ENCODE measurements at places on chromosomes 11 and 22.

DNA sequence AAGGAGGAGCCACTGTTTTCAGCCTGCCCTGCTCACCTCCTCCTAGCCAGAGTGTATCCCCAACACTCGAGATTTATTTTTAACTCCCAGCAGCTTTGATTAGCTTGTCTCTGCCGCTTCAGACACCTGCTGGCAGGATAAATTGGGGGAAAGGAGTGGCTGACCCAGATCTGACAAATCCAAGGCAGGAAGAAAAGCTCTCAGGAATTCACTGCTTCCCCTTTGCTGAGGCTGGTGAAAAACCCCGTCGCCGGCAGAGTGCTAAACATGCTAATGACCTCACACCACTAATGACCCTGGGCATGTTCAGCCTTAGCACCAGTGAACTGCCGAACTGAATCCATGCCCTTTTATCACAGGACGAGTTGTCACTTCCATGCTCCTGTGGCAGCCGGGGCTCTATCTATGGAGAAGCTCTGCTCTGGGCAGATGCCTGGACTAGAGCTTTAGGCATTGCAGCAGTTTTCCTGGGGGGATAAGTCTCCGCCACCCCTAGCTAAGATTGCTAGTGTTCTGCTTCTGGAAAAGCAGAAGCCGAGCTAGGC, 52.2 kb downstream of the FEZ1 start:
- H3K4me1 ChIP-seq, result no peaks in the 10 kb centered on the region
- DNase-seq, result no peak
- H3K27me3 ChIP-seq, result no peaks in the 10 kb centered on the region
- H3K27ac ChIP-seq, result no peak overlapping the region

- H3K27ac ChIP-seq, result no peak overlapping the region
- no peak overlapping the region for H3K4me3 ChIP-seq
- no peaks in the 10 kb centered on the region for H3K27me3 ChIP-seq
- H3K36me3 ChIP-seq, result no peaks in the 10 kb centered on the region
- DNase-seq, result no peak
Observed at GRCh38 chr11:83510530-83511460, 224.6 kb upstream of the CCDC90B start.

DNA sequence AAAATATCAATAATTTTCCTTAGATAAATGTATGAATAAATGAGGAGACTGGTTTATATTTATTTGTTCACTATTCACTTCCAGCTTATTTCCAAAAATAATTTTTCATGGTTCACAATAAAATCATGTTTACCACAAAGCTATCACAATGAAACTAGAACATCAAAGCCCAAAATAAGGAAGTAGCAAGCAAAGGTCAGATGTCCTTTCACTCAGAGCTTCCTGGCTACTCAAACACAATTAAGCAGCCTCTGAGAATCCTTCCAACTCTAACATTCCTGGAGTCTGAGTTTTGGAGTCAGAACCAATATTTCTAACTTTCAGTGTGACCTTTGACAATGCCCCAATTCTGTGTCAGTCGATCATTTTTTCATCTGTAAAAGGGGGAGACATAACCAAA, 527.0 kb downstream of the SOX6 start:
- peaks cover 4% of the 10 kb centered on the region for H3K4me1 ChIP-seq
- H3K27me3 ChIP-seq, result no peaks in the 10 kb centered on the region
- no peak overlapping the region for H3K27ac ChIP-seq
- DNase-seq, result no peak
- no peak overlapping the region for H3K4me3 ChIP-seq

DNA sequence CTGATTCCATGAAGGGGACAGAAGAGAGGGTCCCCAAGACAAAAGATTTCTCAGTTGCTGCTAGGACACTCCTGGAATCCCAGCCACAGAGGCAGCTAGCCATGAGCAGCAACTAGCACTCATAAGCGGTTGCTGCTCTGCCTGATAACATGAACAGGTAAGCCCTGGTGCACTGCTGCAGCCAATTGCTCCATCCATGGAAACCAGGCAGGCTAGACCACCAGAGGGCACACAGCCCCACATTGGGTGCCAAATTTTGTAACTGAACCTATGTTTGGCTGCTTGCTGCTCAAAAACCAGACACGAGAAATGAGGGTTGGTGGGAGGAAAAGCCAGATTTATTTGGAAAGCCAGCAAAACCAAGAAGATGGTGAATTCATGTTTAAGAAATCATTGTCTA, 21.9 kb upstream of the QSER1 start:
- H3K36me3 ChIP-seq, result no peaks in the 10 kb centered on the region
- H3K4me1 ChIP-seq, result no peaks in the 10 kb centered on the region
- no peak overlapping the region for H3K27ac ChIP-seq
- DNase-seq, result no peak
- no peak overlapping the region for H3K4me3 ChIP-seq
- no peaks in the 10 kb centered on the region for H3K27me3 ChIP-seq

DNA sequence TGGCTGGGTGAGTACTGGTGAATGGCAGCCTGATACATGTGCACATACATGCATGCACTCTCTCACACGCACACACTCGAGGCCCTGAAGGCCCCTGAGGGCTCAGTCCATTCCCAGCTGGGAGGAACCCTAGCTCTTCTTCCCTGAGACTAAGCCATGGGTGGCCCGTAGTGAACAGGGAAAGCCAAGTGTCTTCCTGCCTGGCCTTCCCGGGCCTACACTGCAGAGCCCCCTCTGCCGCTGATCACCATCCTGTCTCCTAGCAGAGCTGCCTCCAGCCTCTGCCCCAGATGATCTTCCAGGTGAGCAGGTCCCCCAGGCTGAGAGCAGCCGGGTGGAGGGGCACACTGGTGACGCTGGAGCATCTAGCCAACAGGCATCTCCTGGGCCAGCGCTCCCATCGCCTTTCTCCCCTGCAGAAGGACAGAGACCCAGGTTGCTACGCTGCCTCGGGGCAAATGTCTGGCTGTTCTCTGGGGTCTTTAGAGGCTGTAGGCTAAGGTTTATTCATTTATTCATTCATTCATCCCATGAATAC, 57.3 kb downstream of the CD82 start:
- DNase-seq, result no peak
- H3K27ac ChIP-seq, result no peak overlapping the region

GRCh38 chr11:35029979-35030682, 108.8 kb upstream of the CD44 start:
- H3K4me3 ChIP-seq, result no peak overlapping the region
- H3K4me1 ChIP-seq, result peaks cover 11% of the 10 kb centered on the region

- H3K4me1 ChIP-seq, result no peaks in the 10 kb centered on the region
- no peak overlapping the region for H3K27ac ChIP-seq
- H3K36me3 ChIP-seq, result no peaks in the 10 kb centered on the region
- H3K4me3 ChIP-seq, result no peak overlapping the region
- no peaks in the 10 kb centered on the region for H3K27me3 ChIP-seq
Observed at GRCh38 chr11:16722581-16723344, 15.7 kb upstream of the C11orf58 start.

DNA sequence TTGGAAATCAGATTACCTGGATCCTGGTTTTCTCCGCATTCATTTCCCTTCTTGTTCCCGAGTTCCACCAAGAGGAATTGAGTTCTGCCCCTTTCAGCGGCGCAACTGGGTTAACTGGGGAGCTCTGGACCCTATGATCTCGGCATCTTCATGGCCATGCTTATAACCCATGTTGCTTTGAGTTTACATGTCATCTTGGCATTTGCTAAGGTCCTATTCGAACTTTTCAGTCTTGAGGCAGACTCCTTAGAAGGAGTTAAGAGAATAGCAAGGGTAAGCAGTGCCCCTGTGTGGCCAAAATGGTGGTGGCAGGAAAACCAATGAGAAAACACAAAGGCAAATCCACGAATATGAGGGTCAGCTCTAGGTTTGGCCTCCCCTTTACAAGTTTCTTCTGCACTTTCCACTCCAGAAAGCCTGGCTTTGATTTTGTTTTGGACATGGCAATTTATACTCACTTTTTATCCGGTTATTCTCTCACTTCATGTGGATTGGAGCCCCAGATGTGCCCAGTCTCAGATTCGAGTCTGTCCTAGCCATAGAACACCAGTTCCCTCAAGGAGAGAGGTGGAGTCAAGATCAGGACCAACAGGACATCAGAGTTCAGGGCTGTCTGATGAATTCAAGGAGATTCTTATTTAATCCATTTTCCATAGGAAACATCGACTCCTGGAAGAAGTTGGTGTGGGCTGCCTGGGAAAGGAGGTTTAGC, 55.3 kb upstream of the FBXO3 start:
- H3K27me3 ChIP-seq, result peaks cover 69% of the 10 kb centered on the region
- H3K27ac ChIP-seq, result no peak overlapping the region
- peaks cover 9% of the 10 kb centered on the region for H3K4me1 ChIP-seq
- H3K36me3 ChIP-seq, result no peaks in the 10 kb centered on the region
- no peak overlapping the region for H3K4me3 ChIP-seq

DNA sequence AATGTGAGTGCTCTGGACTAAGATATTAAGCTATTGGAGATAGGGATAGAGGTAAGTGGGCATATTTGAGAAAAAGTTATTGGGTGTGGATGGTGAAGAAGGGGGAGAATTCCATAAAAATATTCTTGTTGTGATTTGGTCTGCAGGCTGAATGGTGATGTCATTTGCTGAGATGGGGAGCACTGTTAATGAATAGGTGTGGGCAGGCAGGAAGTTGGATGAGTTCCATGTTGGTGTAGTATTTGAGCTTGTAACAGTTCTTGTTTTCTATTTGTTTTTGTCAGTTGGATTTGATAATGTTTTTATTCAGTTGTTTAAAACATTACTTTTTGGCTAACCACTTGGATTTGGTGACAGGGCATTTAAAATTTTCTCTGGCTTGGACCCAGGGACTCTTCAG, 168.8 kb downstream of the C11orf87 start:
- no peak overlapping the region for H3K4me3 ChIP-seq
- H3K4me1 ChIP-seq, result no peaks in the 10 kb centered on the region
- DNase-seq, result no peak
- no peak overlapping the region for H3K27ac ChIP-seq
- no peaks in the 10 kb centered on the region for H3K27me3 ChIP-seq

- H3K36me3 ChIP-seq, result peaks cover 3% of the 10 kb centered on the region
- no peaks in the 10 kb centered on the region for H3K4me1 ChIP-seq
- H3K27me3 ChIP-seq, result no peaks in the 10 kb centered on the region
- DNase-seq, result no peak
- no peak overlapping the region for H3K4me3 ChIP-seq
- H3K27ac ChIP-seq, result no peak overlapping the region
Observed at GRCh38 chr11:121508449-121508848, 55.7 kb upstream of the SORL1-AS1 start.

GRCh38 chr11:129275828-129276227, 83.7 kb upstream of the ARHGAP32 start:
- H3K36me3 ChIP-seq, result no peaks in the 10 kb centered on the region
- H3K4me3 ChIP-seq, result no peak overlapping the region
- peak; percentile 14 for DNase-seq
- peaks cover 19% of the 10 kb centered on the region for H3K4me1 ChIP-seq

DNA sequence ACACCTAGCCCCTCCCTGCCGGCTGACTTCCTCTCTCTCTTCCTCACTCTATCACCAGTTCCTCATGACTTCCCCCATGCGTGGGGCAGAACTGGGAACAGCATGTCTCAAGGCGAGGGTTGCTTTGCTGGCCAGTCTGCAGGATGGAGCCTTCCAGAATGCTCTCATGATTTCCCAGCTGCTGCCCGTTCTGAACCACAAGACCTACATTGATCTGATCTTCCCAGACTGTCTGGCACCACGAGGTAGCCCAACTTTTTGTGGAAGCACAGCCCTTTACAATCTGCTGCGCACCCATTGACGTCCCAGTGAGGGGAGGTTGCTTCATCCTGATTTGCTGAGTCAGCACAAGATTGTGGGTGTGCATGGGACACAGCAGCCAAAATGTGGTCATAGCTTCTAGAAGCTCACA, 8.6 kb downstream of the TCN2 start:
- no peaks in the 10 kb centered on the region for H3K4me1 ChIP-seq
- DNase-seq, result no peak
- H3K27ac ChIP-seq, result no peak overlapping the region
- no peaks in the 10 kb centered on the region for H3K27me3 ChIP-seq

DNA sequence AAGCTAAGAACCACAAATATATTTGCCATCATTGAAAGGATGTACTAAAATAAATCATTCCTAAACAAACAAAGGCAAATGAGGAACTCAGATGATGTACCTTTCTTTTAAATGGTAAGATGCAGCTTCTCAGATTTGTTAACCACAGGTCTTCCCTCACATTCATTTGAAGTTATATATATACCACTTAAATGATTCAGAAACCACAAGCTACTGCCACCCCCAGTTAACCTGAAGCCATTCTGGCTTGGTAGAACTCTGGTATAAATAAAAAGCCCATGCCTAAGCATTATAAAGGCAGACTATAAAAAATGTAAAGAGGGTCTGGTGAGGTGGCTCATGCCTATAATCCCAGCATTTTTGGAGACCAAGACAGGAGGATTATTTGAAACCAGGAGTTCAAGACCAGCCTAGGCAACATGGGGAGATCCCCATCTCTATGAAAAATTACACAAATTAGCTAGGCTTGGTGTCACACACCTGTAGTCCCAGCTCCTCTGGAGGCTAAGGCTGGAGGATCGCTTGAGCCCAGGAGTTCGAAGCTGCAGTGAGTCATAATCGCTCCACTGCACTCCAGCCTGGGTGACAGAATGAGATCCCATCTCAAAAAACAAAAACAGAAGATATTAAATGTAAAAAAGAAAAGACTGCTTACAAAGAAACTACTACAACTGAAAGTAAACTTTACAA, 1185.3 kb downstream of the JRKL start:
- no peaks in the 10 kb centered on the region for H3K4me1 ChIP-seq
- no peaks in the 10 kb centered on the region for H3K27me3 ChIP-seq

DNA sequence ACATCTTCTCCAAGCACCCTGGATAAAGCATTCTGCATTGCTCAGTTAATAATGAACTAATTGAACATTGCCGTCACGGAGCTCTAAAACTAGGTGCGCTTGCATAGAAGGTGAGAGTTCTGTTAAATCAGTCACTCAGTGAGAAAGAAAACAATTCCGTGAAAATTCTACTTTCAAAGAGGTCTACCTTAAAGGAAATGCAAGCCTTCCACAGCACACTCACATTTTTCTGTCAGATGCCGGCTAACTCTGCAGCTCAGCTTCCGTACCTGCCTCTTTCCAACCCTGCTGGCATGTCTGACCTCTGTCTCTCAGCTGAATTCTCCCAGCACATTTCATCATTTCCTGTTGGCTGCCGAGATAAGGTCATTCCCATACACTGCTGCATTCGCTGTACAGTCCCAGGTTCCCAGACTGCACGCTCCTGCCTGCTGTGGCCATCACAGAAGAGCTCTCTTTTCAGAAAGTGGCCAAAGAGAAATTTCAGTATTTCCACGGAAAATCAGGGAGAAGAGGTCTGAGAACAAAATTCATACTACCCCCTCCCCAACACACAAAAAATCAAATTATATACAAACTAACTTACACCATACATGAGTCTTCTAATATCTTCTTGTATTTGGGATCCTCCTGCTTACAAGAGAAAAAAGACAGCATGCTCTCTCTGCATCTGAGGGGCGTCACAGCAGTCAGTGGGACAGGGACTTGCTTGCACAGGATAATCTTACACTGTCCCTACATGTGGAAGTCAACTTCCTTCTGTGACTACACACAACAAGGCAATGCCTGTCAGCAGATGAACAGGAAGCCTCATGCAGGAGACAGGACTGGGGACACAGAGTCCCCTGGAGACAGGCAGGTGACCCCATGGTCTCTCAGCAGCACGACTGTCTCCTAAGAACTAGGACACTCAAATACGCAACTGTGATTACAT, 55.1 kb downstream of the PACSIN2 start:
- H3K27me3 ChIP-seq, result no peaks in the 10 kb centered on the region
- peaks cover 37% of the 10 kb centered on the region for H3K4me1 ChIP-seq
- H3K4me3 ChIP-seq, result peak overlapping the region; percentile 8

GRCh38 chr11:111652184-111652583, 49.9 kb downstream of the SIK2 start:
- H3K4me1 ChIP-seq, result no peaks in the 10 kb centered on the region
- no peak overlapping the region for H3K27ac ChIP-seq
- no peak for DNase-seq
- no peak overlapping the region for H3K4me3 ChIP-seq
- H3K36me3 ChIP-seq, result peaks cover 4% of the 10 kb centered on the region
- H3K27me3 ChIP-seq, result no peaks in the 10 kb centered on the region

Measured in transverse colon (tissue), 4 donors.